Panc1 (cell line): ENCODE measurements at places on chromosomes 16 and 17.

DNA sequence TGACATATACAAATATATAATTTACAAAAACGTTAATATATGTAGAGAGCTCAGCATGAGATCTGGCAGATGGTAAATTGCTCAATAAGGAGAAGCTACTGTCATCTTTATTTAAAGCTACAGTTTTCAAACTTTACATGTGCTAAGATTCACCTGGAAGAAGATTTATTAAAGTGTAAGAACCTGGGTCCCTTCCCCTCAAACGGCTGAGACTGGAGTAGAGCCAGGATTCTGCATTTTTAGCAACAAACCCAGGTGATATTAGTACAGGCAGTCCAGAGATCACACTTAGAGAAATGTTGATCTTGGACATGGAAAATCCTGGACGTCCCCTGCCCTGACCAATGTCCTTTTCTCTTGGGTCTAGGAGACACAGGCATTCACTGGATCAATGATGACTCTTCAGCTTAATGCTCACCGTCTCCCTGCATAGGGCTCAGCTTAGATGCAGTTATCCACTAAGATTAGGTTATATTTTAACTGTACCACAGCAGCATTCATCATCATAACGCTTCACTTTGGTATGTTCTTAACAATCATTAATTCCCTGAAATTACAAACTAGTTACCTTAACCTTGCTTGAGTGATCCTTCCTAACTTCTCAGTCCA is 20.4 kb downstream of the CDR2 start:
- DNase-seq: no peak

GRCh38 chr16:79210607-79211006 is 389.9 kb downstream of the MAF start:
- DNase-seq: no peak

GRCh38 chr16:800834-801511 is 439 bp upstream of the GNG13 start:
- DNase-seq: no peak

DNA sequence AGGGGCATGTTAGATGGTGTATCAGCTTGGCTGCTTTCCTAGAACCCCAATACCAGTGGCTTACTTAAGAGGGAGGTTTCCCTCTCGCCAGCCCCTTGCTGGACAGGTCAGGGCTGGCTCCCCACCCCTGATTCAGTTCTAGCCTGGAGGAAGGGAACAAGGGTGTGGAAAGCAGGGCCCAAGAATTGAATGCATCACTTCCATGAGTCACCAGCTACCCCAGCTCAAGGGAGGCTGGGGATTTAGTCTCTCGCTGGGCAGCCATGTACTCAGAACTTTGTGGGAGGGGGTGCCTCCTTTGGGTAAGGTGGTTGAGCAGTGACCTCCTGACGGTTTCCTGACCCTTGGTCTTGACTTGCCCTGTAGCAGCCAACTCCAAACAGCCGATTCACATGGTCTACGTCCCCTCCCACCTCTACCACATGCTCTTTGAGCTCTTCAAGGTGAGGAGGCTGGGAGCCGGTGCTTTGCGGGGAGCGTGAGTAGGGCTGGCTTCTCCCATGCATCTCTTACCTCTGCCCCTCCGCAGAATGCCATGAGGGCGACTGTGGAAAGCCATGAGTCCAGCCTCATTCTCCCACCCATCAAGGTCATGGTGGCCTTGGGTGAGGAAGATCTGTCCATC is 12.8 kb downstream of the PDK2 start:
- DNase-seq: no peak

- no peak for DNase-seq
Measured at GRCh38 chr17:50613007-50613992, 21.4 kb upstream of the ABCC3 start.

DNA sequence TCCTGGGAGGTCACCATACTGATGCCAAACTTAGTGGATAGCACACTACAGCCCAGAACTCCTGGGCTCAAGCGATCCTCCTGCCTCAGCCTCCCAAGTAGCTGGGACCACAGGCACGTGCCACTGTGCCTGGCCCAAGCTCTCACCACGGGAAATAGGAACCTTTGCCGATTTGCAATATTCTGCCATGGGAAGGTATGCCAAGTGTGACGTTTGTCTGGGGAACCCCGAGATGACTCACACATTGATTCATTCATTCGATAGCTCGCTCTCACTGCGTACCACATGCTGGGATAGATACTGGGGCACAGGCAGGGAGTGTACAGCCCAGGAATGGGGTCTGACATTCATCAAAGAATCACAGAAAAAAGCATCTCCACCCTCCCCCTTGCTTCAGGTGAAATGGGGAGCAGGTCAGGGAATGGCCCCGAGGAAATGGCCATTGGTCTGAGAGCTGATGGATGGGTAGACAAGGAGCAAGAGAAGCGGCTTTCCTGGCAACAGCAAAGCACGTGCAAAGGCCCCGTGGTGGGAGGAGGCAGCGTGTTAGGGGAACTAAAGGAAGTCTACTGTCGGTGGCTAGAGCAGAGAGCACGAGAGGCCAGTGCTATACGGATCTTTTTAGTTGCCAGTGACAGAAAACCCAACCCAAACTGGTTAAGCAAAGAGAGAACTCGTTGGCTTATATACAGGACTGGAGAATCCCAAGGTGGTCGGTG is 44.1 kb downstream of the DNAH17 start:
- no peak for DNase-seq
